ENCODE measurements at places on chromosomes 16 and 17.

DNA sequence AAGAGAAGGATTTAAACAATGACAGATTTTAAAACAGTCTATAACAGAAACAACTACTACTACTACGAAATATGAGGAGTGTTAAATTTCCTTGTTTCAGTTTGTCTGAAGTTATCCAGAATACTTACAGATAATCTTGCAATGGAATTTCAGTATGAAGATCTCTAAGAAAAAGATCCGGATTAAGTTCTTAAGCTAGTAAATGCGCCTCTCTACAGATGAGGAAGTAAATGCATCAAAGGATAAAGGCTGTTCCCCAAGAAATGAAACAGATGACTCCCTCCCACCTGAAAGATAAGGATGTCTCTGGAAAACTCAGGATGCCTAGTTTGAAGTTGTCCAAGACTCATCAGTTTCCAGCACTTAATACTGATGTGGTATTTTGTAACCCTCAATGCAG, 105.1 kb downstream of the PARN start:
- DNase-seq = no peak

- peak; percentile 67 for DNase-seq
These were observed 37.8 kb upstream of the ADGRG1 start for GRCh38 chr16:57590654-57591085.

- no peak for DNase-seq
These were observed 36.9 kb downstream of the SOCS3 start for GRCh38 chr17:78322858-78323455.

DNA sequence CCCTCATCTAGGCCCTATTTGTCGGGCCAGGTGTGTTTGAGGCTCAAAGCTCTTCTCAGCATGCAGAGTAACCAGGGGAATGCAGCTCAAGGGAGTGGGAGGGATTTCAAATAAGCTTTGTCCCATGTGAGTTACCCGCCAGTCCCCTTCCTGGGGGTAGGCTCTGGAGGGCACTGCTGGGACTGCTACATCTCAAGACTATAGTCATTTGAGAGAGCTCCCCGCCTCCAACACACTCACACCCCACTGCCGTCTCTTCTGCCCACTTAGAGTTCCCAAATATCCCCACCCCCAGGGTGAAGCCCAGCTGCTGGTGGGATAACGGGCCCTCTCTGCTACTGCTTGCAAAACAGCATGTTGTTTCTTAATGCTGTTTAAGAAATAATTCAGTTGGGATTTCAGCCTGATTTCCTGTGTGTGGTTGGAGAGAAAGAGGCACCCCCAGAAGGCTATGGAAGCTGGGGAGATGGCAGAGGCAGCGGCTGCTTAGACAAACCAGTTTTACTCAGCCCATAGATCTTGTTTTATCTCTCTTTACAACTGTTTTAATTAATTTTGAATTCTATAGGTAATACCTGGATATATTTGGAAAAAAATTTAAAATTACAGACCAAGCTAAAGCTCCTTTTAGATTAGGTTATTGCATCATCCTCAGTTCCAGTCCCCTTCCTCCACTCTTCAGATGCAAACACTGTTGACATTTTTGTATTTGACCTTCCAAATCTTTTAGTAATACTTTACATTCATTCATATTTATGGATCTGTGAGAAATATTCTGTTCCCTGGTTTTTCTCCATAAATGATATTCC, 4.1 kb upstream of the MPO start:
- DNase-seq = no peak

DNA sequence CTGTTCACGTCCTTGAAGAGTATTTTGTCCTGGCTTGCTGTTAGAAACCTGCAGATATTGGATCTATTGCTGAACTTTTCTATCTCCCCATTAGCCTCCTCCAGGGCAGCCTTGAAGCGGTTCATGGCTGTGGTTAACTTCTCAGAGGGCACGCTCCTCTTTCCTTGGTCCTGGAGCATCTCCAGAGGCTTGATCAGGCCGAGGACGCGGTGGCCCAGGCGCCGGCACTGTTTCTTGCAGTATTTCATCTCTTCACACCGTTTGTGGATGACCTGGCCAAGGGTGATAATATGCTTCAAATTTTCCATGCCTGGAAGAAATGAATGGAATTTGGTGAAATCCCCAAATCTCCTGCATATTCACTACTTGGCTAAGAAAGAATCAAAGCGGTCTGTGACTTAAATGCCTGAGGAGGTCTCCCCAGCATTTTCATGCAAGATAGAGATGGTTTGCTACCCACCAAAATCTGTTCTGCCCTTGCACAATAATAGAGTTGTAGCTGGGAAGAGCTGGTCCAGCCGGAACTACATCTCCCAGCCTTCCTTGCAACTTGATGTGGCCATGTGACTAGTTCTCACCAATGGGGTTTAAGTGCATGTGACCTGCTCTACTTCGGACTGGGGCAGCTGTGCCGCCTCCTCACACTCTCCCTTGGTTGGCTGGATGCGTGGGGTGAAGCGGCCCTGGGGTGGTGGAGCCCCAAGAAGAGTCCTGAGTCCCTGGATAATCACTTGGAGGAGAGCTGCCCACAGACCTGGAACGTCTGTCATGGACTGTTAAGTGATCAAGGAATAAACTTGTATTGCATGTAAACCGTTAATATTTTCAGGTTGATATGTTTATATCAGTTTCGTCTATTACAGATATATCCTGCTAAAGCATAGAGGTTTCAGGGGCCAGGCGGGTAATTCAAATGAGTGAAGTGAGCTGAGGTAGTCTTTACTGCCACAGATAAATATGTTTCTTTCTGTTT, 4.9 kb downstream of the MLKL start:
- peak; percentile 68 for DNase-seq
